ENCODE measurements at places on chromosomes 2 and 18.
A peak's percentile ranks its signal among the peaks of the same experiment; 100 is the strongest.

- no peak for DNase-seq
These were observed 41.7 kb upstream of the SLC3A1 start for GRCh38 chr2:44233450-44234128.

GRCh38 chr2:110874453-110875383 is 142.3 kb downstream of the ACOXL start:
- no peak for DNase-seq

GRCh38 chr2:57376985-57377384 is 669.6 kb upstream of the VRK2 start:
- DNase-seq = peak; percentile 4

DNA sequence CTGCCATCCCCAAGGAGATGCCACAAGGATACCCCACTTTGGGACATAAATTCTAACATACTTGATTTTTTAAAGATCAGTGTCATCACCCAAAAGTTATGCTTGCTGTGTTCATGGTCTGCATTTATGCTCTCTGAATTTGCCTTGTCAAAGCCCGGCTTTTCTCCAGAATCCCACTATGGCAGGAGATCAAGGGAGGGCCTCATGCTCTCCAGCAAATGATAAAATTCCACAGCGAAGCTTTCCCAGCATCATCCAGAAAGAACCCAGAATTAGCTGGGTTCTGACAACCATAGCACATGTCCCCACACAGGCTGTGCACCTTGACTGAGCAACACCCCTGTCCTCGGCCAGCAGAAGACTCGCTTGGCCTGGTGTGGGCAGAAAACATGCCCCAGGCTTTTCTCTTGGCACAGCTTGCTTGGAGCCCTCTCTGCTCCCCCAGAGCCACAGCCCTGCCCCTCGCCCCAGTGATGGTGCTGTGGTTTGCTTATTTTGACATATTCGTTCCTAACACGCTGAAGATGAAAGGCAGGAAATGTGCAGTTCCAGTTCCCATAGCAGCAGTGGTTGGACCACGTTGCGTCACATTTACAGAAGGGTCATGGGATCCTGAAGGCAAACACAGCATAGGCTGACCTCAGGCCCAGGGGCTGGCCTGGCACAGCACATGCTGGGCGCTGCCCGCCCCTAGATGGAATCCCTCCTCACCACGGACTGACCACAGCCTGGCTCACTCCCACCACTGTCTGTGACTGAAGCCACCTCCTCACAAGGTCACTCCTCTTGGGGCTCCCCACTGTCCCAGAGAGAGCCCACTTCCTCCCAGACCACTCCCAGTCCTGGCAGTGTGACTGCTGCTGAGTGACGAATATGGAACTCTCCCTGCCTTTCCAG is 14.1 kb upstream of the CHRNA1 start:
- no peak for DNase-seq

DNA sequence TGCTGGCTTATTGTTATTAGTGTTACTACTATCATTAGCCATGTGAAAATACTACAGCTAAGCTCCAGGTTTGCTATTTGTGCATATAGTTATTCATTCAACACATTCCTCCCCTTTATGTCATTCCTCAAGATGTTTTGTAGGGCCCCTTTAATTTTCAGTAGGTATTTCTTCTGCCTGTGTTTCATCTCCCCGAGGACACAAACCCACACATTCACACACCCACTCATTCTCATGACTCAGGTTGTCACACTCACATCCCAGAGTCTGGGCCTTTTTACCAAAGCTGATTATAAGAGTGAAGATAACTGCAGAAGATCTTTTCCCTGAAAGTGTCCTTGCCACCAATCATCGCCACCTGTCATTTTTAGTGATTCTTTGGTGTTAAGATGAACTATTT is 68.6 kb upstream of the SPOPL start:
- DNase-seq = no peak

DNA sequence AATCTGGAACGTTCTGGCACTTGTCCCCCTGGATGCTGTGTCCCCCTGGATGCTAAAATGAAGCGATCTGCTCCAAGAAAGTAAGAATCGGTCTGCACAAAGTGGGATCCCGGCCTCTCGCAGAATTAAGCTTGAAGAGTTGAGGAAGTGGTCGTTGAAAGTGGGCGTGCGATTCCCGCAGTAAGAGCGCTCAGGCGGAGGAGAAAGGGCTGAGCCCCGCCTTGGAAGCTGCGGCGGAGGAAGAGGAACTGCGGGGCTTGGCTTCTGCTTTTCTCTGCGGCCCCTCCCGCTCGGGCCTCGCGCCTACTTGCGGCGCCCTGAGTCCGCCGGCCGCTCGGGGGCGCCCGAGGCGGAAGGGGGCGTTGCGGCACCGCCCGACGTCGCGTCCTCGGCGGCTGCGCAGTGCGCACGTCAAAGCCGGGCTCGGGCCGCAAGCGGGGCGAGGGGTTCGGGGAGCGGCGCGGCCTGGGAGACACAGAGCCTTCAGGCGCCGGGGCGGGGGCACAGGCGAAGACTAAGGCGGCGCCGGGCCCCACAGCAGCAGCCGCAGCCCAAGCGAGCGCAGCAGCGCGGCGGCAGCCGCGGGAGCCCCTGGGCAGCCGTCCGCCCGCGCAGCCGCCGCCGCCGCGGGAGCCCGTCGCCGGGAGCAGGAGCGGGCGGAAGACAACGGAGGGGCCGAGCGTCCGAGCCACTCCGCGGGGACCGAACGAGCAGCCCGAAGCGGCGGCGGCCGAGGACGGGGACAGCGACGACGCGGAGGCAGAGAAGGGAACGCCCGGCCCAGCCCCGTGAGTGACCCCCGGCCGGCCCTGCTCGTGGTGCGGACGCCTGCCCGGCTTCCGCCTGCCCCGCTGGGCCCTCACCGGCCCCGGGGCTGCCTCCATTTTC is at the start of gene CAB39:
Gene CAB39, plus strand, starts transcription at position 400 of the 888 bp plus-strand sequence. CDS start 47,160 bp downstream, outside the sequence.
- peak; percentile 97 for DNase-seq

GRCh38 chr18:55998801-55999385 is 410.9 kb upstream of the TCF4 start:
- DNase-seq = no peak

DNA sequence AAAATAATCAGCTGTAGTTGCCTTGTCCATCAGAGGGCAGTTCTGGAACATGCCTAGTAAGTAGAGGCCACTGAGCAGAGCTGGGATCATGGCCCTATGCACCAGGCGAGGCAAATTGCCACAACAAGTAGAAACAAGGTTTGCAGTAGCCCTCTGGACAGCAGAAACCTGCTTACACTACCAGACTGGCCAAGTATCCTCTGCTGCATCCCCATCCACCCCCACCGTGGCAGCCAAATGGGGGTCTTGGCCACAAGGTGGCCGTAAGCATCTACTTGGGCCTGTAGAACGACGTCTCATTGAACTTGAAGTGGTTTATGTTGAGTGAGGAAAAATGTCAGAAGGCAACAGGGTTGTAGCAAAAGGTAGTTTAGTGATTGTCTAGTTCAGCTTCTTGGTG is 241.2 kb downstream of the ALPK2 start:
- no peak for DNase-seq

DNA sequence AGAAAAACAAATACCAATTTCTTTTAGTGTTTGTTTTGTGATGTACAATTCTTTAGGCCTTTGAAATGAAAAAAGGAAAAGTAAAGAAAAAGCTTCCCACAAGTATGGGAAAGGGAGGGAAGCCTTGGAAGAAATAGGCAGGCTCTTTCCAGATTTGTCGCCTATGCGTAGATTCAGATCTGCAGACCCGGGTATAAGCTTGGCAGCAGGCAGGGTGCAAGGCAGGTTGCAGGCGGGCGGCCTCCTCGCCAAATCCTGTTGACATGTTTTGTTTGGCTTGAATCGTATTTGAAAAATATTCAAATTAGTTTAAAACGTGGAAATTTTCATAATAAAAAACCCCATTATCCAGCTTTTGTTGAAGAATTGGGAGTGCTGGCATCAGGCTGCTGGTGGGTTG is 104.3 kb downstream of the ACOXL start:
- DNase-seq = no peak

DNA sequence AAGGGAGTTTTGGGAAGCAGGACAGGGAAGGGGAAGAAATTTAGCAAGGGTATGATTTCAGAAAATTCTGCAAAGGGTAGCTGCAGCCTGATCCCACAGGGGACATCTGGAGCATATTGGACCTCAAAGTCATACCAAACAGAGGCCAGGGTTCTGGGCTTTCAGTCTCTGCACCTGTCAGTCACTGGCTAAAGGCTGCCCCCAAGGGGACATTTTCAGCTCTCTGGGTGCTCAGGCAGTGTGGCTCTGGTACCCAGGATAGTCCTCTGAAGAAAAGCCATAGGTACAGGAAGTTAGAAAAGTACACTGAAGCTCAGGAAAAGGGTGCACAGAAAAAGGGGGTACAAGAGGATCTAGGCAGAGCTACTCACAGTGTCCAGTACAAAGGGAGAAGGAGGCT is 149.2 kb downstream of the INSIG2 start:
- DNase-seq = no peak
